ENCODE measurements at places on chromosomes 6 and 20. TPM values are rescaled to one million over a fixed set of nuclear protein-coding genes. Genes with fewer than 3 reads are reported as not detected.

Gene CASS4
- 0.69 TPM for total RNA-seq

Gene TAP2
- 6.5 TPM for total RNA-seq

Gene STMND1
- 0.92 TPM for total RNA-seq

Gene SLC13A3
- total RNA-seq, result 6.9 TPM

Gene CTCFL
- total RNA-seq, result 0.23 TPM

Gene IRAK1BP1
- total RNA-seq, result 23.1 TPM

Gene NHLRC1
- 4.4 TPM for total RNA-seq

Gene MYB
- 4.8 TPM for total RNA-seq

Gene SNAP91
- total RNA-seq, result 179 TPM

Gene TTPAL
- total RNA-seq, result 20.3 TPM

Gene TGM3
- total RNA-seq, result 0.46 TPM

Data from diencephalon (tissue), 1 donor.